ENCODE measurements at places on chromosomes 12 and 14.
A peak's percentile ranks its signal among the peaks of the same experiment; 100 is the strongest.

- no peak for DNase-seq
Observed at GRCh38 chr14:43793579-43793978, 713.5 kb downstream of the FSCB start.

- DNase-seq, result no peak
Observed at GRCh38 chr14:101179691-101180211, 276.2 kb upstream of the RTL1 start.

DNA sequence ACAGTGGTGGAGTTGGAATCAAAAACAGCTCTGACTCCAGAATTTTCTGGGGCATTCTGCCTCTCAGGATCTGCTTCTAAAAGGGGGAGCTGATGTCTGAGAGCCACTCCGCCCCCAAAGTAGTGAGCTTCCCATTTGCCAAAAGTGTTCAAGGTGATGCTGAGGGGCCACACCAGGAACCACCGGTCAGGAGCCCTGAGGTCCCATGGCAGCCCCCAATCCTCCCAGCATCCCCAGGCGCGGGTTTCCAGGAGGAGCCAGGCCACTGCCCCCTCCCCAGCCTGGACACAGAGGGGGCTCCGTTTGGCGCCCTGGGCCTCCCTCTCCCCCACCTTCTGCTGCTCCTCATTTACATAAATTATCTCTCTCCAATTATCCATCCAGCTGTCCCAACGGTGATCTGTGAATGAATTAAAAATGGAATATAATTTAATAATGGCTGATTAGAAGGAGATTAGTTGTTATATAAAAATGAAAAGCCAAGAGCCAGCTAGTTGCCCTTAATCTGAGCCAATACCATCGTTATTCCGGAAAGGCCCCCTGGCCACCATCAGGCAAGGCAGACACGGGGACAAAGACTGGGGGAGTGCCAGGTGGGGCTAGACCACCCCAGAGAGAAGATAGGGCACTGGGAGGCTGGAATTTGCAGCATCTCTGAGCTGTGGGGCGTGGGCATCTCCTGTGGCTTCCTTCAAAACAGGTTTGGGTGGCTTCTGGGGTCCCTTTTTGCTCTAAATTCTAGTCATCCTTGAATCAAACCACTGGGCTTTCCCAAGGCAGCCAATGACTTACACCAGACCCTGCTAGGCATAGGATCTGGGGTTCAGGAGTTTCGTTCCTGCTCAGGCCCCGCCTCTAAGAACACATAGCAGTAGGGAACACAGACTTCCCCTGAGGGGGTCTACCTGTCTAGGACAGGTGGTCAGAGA, 19.7 kb upstream of the VSX2 start:
- DNase-seq, result no peak

GRCh38 chr12:19639781-19640415, 200.6 kb downstream of the AEBP2 start:
- DNase-seq, result no peak

DNA sequence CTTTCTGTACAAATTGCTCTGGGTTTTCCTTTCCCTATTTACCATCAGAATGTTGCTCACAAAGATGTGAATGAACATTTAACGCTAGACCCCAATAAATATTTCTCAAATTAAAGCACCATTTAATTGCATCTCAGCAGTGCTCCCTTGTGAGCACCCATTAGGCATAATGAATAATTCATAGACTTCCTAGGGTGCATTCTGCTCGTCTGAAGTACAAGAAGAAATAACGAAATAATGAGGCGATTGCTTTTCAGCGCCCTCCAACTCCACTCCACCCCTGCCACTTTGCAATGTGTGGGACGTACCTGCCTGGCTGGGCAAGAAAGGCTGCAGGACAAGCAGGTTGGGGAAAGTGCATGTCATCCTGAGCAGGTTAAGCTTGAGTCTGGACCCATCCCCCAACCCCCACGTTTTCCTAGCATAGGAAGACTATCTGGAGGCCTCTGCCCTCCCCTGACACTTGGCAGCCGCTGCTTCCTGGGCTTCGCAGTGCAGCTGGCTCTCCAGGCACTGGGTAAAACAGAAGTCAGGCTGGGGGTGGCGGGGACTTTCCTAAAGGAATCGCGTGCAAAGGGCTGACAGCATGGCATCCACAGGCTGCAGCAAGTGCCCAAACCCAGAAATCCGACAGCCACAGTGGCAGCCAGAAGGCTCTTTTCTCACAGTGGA, 253.7 kb downstream of the DUSP6 start:
- DNase-seq, result no peak

- DNase-seq, result no peak
Observed at GRCh38 chr12:9334964-9335363, 126.8 kb upstream of the PZP start.

GRCh38 chr14:79730953-79731352, 480.4 kb downstream of the DIO2 start:
- no peak for DNase-seq

- peak; percentile 54 for DNase-seq
Observed at GRCh38 chr12:121240484-121241101, 30.7 kb downstream of the P2RX4 start.

GRCh38 chr12:111169032-111169431, 199.9 kb downstream of the PHETA1 start:
- no peak for DNase-seq

- DNase-seq, result no peak
Observed at GRCh38 chr14:97116546-97116945, 319.4 kb downstream of the VRK1 start.

GRCh38 chr12:87196321-87196720, 832.9 kb downstream of the C12orf50 start:
- no peak for DNase-seq

DNA sequence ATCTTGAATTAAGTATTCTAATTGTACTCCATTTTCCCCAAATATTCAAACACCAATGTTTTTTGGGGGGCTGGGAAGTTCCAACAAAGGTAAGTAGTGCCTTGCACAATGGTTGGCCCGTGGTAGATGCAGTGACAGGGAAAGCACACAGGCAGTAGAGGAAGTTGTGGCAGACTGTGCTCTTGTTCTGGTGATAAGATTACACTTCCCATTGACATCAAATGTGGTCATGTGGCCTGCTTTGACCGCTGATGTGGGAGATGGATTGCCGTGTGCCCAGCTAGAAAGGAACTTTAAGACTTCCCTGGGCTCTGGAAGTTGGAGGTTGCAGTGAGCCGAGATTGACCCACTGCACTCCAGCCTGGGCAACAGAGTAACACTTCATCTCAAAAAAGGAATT, 223.8 kb downstream of the VRK1 start:
- no peak for DNase-seq

DNA sequence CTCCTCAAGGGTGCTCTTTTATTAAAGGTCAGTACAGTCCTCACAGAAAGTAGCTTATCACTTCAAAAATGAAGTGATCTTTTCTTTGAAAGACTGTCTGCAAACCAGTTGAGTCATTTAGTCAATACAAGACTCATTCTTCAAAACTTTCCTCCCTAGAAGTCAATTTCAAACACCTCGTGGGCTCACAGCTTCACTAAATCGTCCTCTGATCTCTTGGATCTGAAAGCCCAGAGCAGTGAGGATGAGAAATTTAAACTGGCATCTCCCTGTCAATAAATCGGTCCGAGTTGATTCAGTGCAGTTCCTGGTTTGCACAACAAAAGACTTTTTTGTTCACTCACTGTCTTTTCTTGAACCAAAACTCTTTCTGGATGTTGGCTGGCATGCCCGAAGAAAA, 44.5 kb downstream of the NUAK1 start:
- no peak for DNase-seq

GRCh38 chr12:106434526-106434925, 77.0 kb downstream of the POLR3B start:
- DNase-seq, result no peak

GRCh38 chr14:104898870-104899510, 25.7 kb upstream of the PLD4 start:
- DNase-seq, result no peak

- DNase-seq, result no peak
Observed at GRCh38 chr12:110992909-110993308, 72.5 kb upstream of the MYL2 start.

DNA sequence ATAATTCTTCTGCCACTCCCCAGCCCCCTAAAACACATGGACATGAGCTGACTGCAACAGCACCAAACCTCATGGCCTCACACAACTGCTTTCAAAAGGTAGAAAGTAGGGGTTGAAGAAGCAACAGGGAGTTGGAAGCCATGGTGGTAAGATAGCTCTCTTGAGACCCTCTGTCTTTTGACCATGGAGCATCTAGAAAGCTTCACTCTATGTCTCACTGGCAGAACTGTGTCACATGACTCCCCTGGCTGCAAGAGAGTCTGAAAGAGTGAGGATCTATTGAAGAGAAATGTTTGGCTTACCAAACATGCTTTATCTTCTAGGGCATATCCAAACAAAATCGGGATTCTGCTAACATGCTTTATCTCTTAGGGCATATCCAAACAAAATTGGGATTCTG, 142.9 kb upstream of the WSCD2 start:
- DNase-seq, result no peak

- DNase-seq, result no peak
Observed at GRCh38 chr12:108442067-108442466, 73.0 kb upstream of the FICD start.

GRCh38 chr12:113248842-113249435, 27.7 kb downstream of the TPCN1 start:
- DNase-seq, result no peak

DNA sequence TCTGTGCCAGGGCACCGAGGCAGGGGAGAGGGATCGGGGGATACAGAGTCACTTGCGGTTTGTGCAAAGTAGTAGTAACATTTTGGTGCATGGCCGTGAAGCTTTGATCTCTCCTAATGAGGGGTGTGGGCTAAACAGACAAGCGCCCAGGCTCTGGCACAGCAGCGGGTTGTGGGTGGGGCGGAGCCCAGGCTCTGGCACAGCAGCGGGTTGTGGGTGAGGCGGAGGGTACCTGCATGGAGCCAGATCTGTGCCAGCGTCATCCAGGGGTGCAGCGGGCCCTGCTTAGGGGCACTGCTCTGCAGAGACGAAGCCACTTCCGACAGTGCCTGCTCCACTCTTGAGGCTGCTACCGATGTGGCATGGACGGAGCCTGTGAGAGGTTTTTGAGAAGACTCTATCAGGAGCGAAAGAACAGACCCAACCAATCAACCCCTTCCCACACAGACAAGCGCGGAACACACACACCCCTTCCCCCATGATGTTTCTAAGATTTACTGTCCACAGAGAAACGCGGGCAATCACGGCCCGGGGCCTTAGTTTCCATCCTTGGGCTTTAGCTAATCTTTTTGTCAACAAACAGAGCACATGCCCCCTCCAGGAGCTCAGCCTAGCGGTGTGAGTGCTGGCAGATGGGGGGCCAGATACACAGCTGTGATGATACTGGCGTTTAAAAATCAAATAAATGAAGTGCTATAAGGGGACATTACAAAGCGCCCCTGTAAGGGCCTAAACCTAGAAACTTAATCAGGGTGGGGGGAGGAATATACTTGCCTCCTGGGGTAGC, 196.6 kb downstream of the CALM1 start:
- DNase-seq, result no peak

- no peak for DNase-seq
Observed at GRCh38 chr12:124750787-124751471, 112.7 kb downstream of the SCARB1 start.

DNA sequence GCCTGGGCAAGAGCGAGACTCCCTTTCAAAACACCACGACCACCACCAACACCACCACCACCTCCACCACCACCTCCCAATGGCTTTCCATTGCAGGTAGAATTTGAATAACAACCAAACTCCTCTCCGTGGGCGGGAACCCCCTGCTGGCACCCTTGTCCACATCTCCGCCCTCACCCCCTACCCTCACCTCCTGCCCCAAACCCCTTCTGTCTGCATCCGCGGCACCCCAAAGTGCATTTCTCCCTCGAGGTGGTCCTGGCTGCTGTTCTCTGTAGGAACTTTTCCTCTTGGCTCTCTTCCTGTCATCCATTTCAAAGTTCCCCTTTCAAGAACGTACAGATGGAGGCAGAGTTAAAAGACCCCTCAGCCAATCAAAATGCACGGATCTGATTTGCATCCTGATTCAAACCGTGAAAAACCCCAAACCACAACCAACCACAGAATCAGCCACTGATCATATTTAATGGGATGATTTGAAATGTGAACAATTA, 3.8 kb downstream of the SDSL start:
- no peak for DNase-seq

DNA sequence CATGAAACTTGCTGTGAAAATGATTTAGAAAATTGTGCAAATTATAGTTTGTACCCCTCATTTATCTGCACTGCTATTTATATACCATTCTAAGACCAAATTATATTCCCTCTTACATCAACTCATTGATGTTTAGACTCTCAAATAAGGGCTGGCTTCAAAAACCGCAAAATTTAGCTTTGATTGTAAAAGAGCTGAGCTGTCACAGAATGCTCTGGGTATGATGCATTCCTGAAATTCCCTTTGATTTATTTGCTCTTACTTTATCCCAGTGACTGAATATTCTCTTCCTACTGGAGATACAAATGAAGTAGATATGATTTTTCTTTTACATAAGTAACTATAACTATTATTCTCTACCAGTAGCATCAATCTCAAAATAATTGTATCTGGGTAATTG, 78.0 kb upstream of the TMTC2 start:
- no peak for DNase-seq
